ENCODE measurements at places on chromosomes 13 and 19.

DNA sequence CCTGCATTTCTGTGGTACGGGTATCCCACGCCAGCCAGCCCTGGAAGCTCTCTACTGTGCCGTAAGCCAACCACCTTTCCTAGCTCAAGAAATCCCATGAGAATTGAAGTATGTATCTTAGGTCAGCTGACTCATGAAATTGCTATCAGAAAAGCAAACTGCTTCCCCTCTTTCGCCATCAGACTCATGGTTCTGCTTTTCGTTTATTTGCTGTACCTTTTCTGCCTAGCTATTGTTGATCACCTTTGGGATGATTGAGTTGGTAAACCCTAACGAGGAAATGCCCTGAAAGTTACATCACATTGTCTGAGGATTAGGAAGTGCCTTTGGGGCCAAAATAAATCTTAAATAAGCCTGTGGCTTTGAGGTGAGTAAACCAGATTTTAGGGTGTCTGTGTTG is at the start of gene ADGRE3:
ADGRE3 (minus strand) TSS at position 81 of the 400 bp plus-strand sequence; CDS start at position 7, 74 bp downstream.
- DNase-seq: no peak

DNA sequence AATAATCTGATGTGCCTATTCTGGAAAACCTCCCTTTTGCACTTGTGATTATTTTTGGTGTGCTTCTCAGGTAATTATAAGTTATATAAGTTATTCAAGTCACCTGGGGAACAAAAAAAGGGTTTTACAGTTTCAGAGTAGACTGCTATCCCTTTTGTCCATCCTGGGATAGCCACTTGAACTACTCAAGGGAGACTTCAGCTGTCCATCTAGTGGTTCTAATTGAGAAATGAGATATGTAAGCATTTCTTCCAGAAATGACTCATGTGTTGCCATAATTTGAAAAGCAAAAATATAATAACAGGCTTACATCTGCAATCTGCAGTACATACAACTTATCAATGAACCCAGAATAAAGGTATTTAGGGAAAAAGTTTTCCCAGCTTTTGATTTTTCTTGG is 20.4 kb downstream of the UBL3 start:
- no peak for DNase-seq

- DNase-seq: peak; percentile 30
Observed at GRCh38 chr19:13794398-13794756, 866 bp upstream of the ZSWIM4 start.

DNA sequence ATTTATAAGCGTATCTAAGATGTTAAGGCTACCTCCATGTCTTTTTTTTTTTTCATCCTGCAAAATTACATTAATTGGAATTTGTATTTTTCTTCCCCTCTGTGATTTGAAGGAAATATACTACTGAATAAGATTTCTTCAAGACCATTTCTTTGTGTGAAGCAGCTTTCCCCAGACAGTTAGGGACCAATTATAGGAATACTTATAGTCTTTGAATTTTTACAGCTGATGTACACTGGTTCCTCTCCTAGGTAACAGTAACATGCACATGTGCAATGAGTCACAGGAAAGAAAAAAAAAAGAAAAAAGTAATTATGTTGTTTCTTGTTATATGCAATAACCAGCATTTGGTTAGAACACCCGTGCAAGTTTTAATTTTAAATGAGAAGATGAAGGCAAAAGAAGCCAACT is 82.0 kb downstream of the PCDH9 start:
- DNase-seq: no peak

GRCh38 chr13:63614874-63615612 is 2199.4 kb upstream of the PCDH20 start:
- DNase-seq: no peak

DNA sequence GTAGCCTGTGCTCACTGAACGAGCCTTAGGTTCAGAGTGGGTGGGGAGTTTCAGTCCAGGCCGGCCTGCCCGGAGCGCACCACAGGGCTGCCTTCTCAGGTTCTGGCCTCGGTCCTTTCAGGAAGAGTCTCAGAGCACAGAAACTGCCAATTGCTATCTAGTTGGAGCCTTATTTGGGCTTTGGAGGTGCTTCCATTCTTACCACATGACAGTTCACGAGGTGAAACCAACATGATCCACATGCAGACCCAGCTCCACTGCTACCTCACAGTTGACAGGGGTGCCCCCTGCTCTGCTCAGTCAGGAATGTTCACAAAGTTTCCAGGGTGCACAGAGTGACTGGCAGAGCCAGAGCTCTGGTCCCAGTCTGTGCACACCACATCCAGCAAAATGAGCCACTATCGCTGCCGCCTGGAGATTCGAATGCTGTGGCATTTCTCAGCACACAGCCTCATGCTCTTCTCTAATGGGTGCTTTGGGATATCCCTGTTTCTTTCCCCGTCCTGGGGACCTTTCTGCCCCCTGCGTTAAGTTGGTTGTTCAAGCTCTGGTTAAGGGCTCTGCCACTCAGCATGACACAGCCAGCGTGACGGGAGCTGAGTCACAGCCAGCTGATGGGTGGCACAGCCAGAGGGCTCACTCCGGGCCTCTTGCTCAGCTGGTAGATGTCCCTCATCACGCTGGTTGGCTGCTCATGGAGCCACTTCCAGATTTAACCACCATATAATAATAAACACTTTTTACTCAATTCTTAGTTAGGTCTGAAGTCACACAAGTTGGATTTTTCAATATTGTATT is 7.5 kb upstream of the SACS start:
- DNase-seq: no peak

DNA sequence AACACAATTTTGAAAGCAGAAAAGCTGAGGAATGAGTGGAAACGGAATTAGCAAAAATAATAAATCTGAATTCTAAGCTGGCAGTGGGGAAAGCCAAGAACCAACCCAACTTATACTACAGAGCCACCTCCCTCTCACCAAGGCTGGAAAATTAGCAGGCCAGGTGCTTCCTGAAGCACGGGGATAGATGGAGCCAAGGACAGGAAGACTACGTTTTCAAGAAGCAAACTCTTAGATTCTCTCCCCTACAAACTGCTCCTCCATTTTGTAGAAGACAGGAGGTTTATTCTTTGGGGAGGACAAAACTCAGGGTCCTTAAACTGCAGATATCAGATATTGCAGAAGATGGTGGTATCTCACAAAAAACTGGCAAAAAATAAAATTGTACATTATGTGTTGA is 8.8 kb downstream of the CCDC70 start:
- no peak for DNase-seq

GRCh38 chr13:92158346-92158745 is 759.9 kb downstream of the GPC5 start:
- peak; percentile 4 for DNase-seq

- no peak for DNase-seq
Observed at GRCh38 chr13:36543671-36544070, 111.4 kb downstream of the CCNA1 start.

DNA sequence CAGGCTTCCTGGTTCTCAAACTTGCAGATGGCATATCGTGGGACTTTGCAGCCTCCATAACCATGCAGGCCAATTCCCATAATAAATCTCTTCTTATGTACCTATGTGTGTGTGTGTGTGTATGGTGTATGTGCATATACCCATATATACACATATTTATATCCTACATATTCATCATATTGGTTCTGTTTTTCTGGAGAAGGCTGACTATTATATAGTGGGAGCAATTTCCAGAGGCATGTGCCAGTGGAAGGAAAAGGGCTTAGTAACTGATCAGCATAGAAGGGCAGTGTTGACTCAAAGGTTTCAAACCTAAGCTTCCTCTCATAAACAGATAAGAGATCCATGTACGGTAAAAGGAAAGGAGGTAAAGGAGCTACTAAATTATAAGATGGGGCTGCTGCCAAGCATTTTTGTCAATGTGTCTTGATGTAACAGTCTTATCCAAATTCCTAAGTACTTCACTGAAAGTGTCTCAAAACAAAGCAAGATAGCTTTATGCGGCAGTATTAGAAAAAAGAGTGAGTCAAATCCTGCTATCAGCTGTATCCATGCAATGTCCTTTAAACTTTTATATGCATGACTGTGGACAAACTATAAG is 432.1 kb downstream of the TBC1D4 start:
- DNase-seq: no peak

DNA sequence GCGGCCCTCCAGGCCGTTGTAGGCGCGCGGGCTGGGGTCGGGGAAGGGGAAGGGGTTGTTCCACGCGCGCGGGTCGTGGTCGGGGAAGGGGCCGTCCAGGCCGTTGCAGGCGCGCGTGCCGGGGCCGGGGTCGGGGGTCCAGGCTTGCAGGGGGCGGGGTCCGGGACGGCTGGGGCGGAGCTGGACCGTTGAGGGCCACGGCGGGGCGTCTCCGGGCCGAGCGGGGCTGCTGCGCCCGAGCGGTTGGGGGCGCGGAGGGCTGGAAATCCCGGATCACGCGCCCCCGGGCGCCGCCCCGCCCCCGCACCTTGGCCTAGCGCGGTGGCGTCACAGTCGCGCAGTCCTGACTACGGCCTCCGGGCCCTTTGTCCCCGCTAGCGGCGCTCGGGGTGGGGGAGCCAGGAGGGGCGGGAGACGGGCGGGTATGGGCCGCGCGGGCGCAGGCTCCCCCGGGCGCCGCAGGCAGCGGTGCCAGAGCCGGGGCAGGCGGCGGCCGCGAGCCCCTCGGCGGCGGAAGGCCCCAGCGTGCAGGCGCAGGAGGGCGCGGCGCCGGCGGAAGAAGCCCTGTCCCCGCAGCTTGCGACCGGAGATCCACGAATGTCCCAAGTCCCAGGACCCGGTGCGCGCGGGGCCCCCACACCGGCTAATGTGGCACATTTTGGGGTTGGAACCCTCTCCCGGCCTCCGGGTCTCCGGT is 665 bp downstream of the GPX4 start:
- DNase-seq: peak; percentile 46

GRCh38 chr13:33394294-33394932 is 108.9 kb upstream of the STARD13 start:
- no peak for DNase-seq

DNA sequence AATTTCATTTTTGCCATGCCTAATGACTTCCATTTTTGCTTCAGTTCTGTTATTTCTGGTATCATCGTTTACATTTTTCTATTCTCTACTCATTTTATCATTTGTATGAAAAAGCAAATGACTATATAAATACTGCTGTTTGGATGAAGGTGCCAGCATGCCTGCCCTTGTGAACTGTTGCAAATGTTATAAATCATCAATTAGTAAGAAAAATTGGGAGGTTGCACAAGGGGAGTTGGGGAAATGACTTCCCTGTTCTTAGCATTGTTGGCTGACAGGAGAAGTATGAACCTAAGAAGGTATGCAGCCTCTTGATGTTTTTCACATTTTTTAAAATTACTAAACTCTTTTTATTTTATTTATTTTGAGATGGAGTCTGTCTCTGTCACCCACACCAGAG is 15.1 kb downstream of the SAFB start:
- DNase-seq: no peak

GRCh38 chr13:51130348-51130747 is 19.3 kb upstream of the C13orf42 start:
- DNase-seq: no peak

- DNase-seq: no peak
Observed at GRCh38 chr13:49938314-49938713, 2.2 kb upstream of the SPRYD7 start.

GRCh38 chr13:35729926-35730627 is 253.6 kb upstream of the MAB21L1 start:
- DNase-seq: no peak

- DNase-seq: no peak
Observed at GRCh38 chr13:27044837-27045570, 126.6 kb downstream of the USP12 start.

DNA sequence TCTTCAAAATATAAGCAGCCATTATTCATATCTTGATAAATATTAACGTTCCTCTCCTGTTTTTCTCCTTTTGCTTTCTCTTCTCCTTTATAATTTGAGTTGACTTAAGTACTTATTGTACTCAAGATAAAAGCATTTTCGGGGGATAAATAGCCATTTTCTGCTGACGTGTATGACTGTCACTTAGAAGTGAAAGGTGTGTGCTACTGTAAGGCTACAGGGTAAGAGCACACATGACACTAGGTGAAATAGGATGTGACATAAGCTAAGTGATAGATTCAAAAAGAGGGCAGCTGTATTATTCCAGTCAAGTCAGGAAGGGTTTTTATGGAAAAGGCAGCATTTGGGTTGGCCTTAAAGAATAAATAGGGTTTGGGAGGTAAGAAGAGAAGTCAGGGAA is 128.5 kb downstream of the GPC6 start:
- no peak for DNase-seq

- DNase-seq: no peak
Observed at GRCh38 chr13:50676602-50677001, 166.9 kb downstream of the DLEU7 start.

DNA sequence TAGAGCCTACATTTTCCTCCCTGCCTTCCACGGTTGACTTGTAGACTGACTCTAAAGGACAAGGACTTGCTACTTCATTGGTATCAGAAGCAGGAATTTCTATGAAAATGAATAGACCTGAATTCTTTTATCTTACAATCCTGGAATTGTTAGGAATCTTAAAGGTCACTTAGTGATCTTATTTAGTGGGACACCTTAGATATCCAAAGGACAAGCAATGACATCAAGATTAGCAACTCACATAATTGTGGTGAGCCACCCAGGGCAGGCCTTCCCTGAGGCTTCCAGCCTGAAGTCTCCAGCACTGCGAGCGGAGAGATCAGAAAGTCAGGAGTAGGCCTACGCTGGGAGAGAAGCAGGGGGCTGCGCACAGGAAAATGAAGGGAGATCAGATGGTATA is 37.8 kb downstream of the KLF5 start:
- no peak for DNase-seq

DNA sequence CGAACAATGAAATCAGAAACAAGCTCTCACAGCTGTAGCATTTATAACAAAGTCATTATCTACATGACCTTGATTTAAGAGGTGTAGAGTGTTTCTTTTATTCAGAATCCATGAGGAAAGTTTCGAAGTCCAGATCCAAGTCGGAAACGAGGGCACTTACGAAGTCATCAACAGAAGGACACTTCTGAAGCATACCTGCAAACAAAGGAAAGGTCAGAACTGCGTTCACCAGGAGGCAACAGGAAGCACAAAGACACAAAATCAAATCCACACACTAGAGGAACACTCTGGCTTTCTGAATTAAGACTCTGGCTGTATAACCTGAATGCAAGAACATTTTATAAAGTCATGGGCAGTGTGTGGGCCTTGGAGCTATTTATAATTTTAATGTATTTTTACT is 158.9 kb downstream of the MIPEP start:
- DNase-seq: no peak

DNA sequence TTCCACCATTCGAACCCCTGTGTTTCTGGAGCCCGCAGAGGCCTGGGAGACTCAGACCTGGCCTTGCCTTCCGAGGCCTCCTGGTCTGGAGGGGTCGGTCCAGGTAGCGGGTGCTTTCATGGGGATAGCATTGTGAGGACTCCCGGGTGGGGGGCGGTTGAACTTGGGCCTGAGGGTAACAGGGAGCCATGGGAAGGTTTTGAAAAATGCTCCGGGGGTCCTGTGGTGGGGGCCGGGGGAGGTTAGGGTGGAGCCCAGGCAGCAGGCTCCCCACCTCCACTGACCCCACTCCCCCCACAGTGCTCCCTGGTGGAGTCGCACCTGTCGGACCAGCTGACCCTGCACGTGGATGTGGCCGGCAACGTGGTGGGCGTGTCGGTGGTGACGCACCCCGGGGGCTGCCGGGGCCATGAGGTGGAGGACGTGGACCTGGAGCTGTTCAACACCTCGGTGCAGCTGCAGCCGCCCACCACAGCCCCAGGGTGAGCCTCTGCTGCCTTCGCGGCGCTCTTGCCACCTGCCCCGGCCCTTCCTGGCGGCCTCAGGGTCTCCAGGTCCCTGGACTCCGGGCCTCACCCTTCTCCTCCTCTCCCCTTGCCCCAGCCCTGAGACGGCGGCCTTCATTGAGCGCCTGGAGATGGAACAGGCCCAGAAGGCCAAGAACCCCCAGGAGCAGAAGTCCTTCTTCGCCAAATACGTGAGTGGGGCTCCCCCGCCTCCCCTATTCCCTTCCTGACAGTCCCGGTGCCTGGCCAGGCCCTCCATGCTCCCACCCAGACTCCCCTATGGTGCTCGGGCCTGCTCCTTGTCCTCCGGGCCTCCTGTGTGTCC is 3.8 kb upstream of the GARIN5A start:
- no peak for DNase-seq
